Non-pigmented ciliary epithelial cell (primary cell): ENCODE measurements at places on chromosomes 12 and 14.

DNA sequence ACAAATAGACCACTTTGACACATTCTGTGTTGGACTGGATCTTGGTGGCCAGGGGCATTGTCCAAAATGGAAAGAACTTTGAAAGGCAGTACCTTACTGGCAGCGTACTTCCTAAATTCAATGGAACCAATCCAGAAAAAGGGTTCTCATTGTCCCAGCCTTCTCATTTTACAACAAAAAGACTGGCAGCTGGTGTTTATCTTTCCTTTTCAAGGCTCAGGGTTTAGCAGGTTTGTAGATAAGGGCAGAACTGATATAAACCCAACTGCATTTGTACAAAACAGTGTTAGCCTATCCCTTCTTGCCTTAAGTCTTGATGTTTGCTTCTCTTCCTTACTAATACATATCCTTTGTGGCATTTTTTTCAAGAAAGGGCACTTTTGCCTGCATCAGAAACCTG lies 7.7 kb downstream of the THAP2 start:
- no peak for DNase-seq

DNA sequence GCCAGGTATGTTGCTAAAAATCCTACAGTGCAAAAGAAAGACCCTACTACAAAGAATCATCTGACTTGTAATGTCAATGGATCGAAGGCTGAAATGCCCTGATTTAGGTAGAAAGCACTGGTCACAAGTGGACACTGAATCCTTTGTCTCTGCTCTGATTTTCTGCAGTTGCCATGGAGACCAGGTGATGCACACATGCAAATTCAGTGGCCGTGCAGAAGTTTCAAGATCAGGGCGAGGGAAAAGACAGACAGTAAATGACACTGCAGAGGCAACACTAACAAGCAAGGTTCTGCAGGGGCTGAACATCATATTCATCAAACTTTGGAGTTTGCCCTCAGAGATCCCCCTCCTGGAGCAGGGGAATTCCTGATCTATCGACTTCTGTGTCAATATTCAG lies 370.3 kb upstream of the TMEM132C start:
- DNase-seq: no peak

GRCh38 chr12:104477510-104478390 lies 21.0 kb downstream of the CHST11 start:
- no peak for DNase-seq

DNA sequence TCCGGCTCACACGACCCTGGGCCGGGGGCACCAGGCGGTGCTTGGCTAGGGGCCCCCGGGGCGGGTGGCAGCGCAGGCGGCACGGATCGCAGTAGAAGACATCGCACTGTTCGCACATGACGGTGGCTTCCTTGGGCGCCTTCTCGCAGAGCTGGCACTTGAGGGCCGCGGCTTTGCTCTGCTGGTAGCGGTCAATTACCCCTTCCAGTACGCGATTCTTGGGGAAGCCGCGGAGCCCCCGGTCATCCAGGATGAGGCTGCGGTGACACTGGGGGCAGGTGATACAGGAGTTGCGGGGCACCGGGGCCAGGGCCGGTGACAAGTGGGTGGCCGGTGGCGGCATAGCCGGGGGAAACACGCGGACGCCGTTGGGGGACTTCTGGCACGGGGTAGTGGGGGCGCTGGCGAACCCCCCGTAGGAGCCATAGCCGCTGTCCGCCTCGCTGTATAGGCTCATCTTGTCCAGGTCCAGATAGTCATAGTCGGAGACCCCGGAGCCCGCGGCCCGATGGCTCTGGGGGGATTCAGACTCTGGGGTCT lies 553 bp downstream of the TRIM9 start:
- DNase-seq: no peak

- no peak for DNase-seq
Observed at GRCh38 chr12:56216461-56216860, 5.3 kb downstream of the RNF41 start.

DNA sequence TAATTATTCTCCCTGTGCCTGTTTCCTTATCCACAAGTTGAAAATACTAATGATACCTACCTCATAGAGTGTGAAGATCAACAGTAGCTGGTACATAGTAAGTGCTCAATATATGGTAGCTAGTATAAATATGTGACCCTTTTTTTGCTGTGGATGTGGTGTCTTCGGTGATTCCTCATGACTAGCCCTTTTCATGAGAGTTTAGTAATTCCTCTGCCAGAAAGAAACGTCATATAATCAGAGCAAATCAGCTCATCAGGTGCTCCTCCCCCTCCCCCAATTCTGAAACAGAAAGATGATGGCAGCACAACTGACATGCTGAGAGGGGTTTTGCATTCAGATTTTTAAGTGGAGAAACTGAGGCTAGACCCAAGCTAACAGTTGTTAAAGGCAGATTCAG lies 210.8 kb downstream of the SLC41A2 start:
- DNase-seq: no peak
